ENCODE measurements at places on chromosomes 7 and 10.

DNA sequence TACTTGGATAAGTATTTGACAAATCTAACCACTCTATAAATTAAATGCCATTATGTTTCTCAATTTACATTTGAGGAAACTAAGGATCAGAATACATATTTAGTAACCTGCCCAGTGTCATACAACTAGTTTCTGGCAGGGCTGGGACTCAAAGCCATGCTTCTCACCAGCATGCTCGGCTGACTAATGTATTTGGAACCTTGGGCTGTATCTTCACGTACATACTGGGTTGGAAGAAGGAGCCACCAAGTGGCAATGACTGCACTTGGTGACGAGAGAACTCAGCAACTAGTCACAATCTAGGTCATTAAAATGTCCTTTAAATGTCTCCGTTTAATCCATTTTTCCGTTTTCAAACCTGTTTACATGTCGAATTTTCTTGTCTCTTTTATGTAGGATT is 42.9 kb downstream of the CHRM2 start:
- no peak for DNase-seq

GRCh38 chr7:131605280-131605878 is 49.0 kb upstream of the PODXL start:
- DNase-seq, result no peak

GRCh38 chr10:126337251-126337810 is 50.9 kb downstream of the ADAM12 start:
- no peak for DNase-seq

- DNase-seq, result peak; percentile 37
Observed at GRCh38 chr10:79195091-79195923, 126.5 kb downstream of the ZMIZ1 start.

DNA sequence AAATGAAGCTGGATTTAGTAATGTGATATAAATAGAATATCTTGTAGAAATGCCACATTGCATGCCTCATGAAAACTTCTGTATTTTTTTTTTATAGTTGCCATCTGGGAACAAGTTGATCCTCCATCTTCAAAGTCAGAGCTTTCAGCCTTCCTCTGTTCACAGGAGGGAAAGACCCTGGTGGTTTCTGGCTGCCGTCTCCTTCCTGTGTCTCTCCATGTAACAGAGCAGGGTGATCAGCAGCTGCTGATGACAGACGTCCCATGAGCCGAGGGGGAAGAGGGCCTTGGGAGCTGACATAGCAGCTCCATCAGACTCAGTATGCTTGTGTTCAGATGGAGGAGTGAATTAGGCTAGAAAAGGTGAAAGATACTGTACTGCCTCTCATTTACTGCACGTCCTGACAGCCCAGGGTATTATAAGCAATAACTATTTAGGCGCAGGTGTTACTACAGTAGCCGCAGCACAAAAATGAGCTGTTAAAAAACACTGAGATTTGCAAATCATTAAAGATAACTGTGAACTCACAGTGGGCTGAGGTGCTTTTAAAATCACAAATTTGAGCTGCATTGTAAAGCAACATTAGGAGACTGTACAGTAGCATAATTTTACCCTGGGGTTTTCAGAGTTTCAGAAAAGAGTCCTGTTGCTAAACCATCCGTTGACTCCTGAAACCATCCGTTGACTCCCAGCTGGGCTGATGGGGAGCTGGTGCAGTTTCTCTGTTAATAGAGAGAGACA is 103.3 kb downstream of the CFAP58 start:
- DNase-seq, result no peak

DNA sequence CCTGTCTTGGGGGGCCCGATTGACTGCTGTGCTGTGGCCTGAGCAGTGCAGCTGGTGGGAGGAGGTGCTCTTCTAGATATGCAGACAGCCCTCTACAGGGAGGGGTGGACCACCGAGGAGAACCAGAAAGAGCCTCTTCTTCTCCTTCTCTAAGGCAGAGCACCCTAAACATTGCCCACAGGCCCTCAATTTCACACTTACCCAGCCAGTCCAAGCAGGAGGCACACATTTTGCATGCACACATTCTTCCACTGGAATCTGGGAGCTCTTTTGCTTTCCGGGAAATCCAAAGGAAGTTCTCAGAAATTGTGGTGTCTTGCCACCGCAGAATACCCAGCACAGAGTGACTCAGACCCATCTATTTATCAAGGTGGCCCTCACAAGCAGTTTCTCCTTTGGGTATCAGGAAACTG is 45.8 kb downstream of the EEPD1 start:
- DNase-seq, result no peak

DNA sequence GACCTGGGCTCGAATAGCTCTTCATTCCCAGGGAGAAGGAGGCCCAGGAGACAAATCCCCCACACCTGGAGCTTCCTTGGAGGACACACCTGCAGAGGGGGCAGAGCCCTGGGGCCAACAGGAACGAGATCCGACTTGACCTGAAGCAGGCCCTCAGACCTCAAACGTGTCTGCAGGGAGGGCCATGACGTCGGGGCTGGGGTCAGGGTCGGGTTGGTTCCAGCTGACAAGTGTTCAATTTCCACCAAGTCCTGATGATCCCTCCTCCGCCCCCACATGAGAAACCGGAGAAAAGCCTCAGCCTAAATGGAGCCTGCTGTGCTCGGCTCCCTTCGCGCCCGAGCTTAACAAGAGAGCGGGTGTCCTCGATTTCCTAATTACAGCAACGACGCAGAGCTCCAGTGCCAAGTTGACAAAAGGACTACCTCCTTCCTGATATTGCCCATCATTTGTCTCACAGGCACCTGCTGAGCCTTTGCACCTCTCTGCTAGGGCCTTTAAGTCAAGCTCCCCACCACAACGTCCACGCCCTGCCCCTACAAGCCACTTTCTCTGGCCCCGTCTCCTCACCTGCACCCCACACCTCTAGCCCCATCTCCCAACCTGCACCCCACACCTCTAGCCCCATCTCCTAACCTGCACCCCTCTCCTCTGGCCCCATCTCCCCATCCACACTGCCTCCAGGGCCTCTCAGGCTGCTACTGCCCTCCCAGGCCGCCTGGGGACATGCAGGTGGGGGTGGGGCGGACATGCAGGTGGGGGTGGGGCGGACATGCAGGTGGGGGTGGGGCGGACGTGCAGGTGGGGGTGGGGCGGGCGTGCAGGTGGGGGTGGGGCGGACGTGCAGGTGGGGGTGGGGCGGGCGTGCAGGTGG is 519.4 kb downstream of the GLRX3 start:
- no peak for DNase-seq

GRCh38 chr10:74186678-74187077 is 35.7 kb downstream of the ADK start:
- no peak for DNase-seq

- no peak for DNase-seq
Observed at GRCh38 chr7:84040355-84040754, 154.2 kb downstream of the SEMA3A start.

GRCh38 chr7:34332006-34332405 is 326.0 kb upstream of the NPSR1 start:
- DNase-seq, result no peak

- no peak for DNase-seq
Observed at GRCh38 chr10:7478727-7479457, 68.1 kb upstream of the SFMBT2 start.

DNA sequence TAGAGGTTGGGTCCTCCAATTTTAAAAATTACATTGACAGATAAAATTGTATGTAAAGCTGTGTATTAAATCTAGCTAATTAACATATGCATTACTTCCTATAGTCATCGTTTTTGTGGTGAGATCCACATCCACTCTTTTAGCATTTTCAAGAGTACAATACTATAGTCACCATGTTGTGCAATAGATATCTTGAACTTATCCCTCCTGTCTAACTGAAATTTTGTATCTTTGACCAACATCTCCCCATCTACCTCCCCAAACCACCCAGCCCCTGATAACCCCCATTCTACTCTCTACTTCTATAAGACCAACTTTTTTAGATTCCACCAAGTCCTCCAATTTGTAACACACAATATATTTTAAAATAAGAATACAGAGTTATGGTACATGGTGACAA is 208.0 kb downstream of the RELN start:
- no peak for DNase-seq

- DNase-seq, result no peak
Observed at GRCh38 chr7:97659363-97660045, 72.4 kb upstream of the TAC1 start.

- no peak for DNase-seq
Observed at GRCh38 chr10:11856678-11857077, 33.5 kb downstream of the PROSER2 start.

DNA sequence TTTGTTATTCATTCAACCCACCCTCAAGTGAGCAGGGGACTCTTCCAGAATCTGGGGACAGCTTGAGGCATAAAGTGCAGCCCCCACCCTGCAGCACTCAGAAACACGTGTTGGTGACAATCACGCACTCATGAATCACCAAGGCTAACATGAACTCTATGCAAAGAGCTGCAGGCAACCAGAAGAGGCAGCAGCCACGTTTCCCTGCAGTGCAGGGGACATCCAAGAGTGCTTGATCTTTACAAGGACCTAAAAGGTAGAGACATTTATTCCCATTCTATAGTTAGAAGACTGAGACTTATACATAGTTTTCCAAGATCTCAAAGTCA is 135.2 kb upstream of the GDF10 start:
- no peak for DNase-seq

- DNase-seq, result no peak
Observed at GRCh38 chr7:44307905-44308595, 17.3 kb downstream of the CAMK2B start.

DNA sequence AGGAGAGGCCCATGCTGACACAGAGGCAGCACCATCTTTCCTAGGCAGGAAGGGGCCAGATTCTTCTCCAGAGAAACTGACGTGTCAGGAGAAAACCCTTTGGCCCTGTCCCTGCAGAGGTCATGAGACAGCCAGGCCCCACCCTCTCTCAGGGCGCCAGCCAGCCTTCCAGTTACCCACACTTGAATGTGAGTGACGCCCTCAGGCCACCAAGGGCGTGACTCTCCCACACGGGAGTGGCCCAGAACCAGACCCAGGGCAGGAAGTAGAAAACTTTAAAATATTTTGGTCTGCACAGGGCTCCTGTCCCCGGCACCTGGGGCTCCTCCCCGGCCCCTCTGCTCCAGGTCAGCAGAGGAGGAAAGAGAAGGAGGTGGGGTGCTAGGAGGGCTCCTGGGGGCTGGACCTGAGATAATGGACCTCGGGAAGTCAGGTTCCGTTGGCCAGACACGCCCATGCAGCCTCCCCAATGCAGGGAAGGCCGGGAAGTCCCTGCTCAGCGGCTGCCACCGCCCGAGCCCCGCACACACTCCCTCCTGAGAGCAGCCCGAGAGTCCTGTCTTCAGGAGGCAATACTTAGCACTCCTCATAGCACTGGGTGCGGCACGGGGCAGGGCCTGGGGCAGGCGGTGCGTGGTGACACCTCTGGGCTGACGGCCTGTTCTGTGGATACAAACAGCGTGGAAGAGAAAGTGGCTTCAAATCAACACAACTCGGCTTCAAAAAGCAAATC is 67.0 kb upstream of the CFAP46 start:
- DNase-seq, result no peak

DNA sequence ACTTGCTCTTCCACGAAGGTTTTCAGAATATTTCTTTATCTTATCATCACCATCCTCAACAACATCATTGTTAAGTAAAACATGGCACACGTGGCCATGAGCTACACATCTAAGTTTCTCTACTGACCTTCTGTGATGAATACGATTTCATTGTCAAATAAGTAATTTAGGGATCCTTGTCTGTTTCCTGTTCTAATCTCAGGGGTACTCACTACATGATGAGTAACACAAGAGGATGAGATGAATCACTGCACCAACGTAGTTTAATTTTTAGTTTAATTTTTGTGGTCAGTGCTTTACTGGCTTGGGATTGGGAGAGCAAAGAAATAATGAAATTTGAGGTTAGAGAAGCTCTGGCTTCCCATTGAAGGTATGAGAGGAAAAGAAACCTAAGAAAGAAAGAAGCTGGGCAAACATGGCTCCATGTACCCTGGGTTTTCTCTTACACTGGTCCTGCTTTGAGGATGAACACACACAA is 461.9 kb upstream of the KLF6 start:
- no peak for DNase-seq

- peak; percentile 52 for DNase-seq
Observed at GRCh38 chr10:91163869-91164474, 56.5 kb upstream of the PCGF5 start.

DNA sequence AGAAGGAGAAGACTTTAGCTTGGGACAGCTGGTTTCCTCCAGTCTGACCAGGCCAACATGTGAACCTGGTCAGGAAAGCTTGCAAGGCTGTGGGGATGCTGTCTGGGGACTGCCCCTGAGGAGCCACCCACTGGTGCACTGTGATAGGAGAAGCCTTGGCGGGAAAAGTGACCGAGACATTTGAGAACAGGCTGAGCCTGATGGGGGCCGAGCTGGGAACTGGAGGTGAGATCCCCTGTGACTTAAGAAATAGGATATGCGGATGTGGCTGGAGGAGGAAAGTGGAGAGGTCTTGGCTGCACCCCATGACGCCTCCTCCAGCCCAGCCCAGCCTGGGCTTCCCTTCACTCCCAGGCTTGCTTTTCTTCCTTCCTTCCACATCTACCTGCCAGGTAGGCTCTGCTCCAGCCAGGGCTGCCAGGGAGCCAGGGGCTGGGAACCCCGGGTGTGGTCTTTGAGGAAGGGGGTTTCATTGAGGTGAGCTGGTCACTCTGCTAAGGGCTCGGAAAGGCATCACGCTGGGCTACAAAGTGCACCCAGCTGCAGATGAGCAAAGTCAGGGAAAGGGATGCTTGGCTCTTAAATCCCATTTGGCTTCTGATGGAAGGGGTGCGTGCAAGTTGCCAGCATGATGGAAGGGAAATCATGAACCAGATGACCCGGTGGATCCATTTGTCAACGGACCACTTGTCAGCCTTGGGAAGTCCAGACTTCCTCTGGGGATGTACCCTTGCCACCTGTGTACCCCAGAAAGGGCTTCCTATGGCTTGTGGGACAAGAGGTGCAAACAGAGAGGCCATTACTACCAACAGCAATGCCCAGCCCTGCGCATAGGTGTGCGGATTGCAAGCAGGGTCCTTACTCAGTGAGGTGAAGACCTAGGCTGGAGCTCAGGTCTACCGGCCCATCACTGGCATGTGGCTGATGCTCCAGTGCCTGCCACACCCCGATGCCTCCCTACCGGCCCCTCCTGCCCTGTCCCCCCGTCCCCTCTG is 66.3 kb downstream of the C10orf143 start:
- DNase-seq, result no peak

GRCh38 chr7:123723913-123724312 is 24.9 kb downstream of the WASL start:
- no peak for DNase-seq

DNA sequence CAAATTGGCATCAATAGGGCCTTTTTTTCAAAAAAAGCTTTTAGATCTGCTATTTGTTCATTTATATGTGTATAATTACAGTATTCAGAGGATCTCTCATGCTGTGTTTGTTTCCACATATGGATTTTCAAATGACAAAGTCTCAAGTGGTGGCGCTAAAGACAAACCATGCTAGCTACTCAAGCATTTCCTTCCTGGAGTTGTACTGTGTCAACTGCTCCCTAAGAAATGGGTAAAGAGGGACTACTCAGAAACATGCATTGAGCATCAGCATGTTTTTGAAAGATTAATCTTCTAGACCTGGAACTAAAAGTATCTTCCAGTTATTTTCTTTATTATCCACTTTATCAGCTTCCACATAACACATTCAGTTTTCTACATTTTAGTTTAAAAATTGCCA is 12.7 kb downstream of the CNTNAP2 start:
- DNase-seq, result no peak
